ENCODE measurements at places on chromosomes 11 and 22.

GRCh38 chr22:48772286-48772907 lies 1055.3 kb downstream of the BRD1 start:
- DNase-seq: no peak

GRCh38 chr11:1336836-1337646 lies 27.6 kb upstream of the TOLLIP start:
- DNase-seq: peak; percentile 30

GRCh38 chr11:16169956-16170847 lies 186.1 kb downstream of the SOX6 start:
- DNase-seq: no peak

DNA sequence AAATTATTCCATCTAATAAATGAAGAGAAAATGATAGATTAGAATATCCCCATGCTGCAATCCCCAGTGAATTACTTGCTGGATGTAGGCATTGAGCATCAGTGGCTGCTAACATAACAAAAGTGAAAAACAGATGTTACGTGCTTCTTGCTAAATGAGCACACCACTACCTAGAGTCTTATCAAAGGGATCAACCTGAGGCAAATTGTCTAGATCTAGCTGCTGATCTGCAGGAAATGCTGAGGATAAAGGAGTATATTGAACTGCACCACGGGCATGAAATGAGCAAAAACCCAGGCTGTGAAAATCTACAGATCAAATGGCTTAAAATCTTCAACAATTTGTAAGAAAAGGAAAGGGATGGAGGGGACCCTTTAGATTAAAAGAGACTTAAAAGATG lies 45.3 kb upstream of the SCUBE2 start:
- DNase-seq: no peak

DNA sequence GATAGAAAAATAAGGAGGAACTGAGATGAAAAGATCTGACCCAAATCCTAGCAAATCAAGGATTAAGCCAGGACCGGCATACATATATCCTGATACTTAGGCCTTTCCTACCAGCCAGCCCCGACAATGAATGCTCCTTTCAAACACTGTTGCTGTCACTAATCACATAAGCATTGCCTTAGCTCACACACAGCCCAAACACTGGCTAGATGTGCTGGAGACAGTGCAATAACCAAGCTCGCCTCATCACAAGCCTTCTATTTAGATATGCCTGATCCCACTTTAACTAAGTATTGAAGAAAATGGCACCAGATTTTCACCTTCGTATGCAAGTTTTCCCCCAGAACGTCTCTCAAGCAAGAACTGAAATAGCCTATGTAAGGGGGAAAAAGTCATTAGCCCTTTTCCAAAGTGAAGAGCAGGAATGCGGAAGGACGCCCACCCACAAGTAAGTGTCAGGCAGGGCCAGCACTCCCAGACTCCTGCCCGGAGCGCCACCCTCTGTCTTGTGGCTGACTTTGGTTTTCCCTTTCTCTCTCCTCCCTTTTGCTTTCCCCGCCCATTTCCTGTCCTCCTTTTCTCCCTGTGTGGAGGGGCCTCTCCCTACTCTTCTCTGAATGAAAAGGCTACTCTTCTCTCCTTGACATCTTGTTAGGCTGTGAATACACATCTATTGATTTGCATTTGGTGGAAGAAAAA lies 8.9 kb upstream of the OPCML start:
- no peak for DNase-seq

GRCh38 chr11:64252003-64252872 lies 908 bp downstream of the PLCB3 start:
- peak; percentile 70 for DNase-seq

GRCh38 chr11:118856314-118856713 lies 27.4 kb upstream of the CXCR5 start:
- DNase-seq: no peak

- no peak for DNase-seq
Observed at GRCh38 chr22:43828998-43829782, 17.1 kb upstream of the EFCAB6 start.
